ENCODE measurements at places on chromosomes 1 and 21. TPM values are rescaled to one million over a fixed set of nuclear protein-coding genes. Genes with fewer than 3 reads are reported as not detected.
A peak's percentile ranks its signal among the peaks of the same experiment; 100 is the strongest.

Gene KRTAP19-1
- total RNA-seq: not detected

Gene TDRD5
- total RNA-seq: not detected

Gene SFN
- total RNA-seq: 0.42 TPM

Gene TAS1R1
- total RNA-seq: not detected

Gene NT5C1A
- not detected for total RNA-seq

Gene GUCA2B
- not detected for total RNA-seq

Gene FAM163A
- total RNA-seq: not detected

Gene CRB1
- not detected for total RNA-seq

DNA sequence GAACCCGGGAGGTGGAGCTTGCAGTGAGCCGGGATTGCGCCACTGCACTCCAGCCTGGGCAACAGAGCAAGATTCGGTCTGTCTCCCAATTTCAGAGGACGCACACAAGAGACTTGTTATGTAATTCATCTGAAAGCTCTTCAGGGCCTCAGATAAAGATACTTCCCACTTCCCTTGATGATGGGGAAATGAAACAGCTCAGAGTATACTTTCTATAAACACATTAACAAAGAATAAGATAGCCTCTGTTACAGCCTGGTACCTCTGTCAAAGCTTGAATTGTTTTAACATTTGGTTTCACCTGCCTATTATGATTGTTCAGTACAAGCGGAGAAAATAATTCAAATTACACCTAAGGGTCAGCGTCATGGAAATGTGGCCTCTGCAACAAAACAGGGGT is 622.9 kb upstream of the ADGRL4 start:
- no peak for DNase-seq

DNA sequence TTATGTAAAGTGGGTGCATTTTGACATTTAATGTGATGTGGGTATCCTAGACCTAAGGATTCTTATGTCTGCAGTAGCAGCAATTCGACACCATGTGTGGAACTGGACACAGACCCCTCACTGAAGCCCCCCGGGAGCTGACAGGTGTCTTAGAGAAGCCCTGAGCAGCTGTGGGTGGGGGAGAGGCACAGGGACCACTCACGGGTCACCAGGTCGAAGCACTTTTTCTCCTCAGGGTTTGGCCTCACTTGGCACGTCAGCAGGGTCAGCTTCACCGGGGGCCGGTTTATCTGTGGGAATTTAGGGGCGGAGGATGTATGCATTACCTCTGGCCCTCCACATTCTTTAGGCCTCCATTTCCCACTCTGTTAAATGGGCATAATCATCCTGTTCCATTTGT is 14.0 kb upstream of the TCEA3 start:
- no peak for DNase-seq

GRCh38 chr1:182847105-182847504 is 8.0 kb downstream of the DHX9 start:
- no peak for DNase-seq

DNA sequence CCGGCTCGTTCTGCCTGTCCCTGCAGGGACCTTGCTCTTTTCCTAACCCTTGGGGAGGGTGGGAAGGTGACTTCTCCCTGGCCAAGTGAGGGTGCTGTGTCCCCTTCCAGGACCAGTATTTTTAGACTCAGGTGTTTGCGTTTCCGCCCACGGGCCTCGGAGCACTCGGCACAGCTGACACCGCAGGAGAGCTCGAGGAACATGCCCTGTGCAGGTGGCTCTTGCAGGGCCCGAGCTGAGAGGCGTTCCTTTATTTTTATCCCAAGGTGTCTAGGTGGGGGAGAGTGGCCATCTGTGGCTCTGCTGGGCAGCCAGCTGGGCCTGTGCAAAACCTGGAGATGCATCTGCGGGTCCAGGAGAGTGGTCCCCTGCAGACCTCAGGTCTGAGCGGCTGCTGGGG is 16.0 kb downstream of the PLCH2 start:
- DNase-seq: no peak

GRCh38 chr1:41435570-41436178 is 48.8 kb downstream of the EDN2 start:
- DNase-seq: no peak

GRCh38 chr1:232184561-232185530 is 445.1 kb downstream of the SIPA1L2 start:
- DNase-seq: no peak

- no peak for DNase-seq
Observed at GRCh38 chr1:96090134-96090533, 631.5 kb upstream of the PTBP2 start.

GRCh38 chr1:159012495-159012894 is 2.8 kb downstream of the IFI16 start:
- peak; percentile 76 for DNase-seq

GRCh38 chr1:184504040-184504954 is 117.5 kb downstream of the C1orf21 start:
- no peak for DNase-seq

DNA sequence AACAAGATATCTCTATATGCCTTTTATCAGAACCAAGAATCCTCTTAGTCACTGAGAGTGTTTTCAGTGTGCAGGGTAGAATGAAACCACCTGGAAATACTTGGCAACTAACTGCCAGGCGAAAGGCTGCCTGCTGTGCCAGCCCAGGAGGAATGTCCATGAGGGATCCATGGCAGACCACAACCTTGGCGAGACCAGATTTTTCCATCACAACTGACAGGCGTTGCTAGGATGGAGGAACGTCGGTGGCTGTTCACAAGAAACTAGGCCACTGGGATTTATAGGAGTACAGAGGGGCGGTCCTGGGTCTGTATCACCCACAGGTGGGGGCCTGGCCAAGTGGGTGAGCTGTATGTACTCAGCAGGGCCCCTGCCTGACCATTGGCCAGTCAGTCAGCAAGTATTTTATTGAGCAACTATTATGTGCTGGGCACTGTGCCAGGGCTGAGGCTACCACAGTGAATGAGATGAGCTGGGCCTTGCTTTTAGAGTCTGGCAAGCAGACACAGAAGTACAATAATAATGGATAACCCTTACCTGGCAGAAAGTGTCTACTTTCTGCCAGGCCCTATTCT is 199.4 kb downstream of the FOXD2 start:
- DNase-seq: no peak

- DNase-seq: no peak
Observed at GRCh38 chr1:4061521-4062031, 161.5 kb upstream of the C1orf174 start.

- peak; percentile 21 for DNase-seq
Observed at GRCh38 chr1:244678697-244679096, 25.8 kb downstream of the DESI2 start.

GRCh38 chr1:238252033-238252802 is 361.5 kb upstream of the ZP4 start:
- DNase-seq: no peak

DNA sequence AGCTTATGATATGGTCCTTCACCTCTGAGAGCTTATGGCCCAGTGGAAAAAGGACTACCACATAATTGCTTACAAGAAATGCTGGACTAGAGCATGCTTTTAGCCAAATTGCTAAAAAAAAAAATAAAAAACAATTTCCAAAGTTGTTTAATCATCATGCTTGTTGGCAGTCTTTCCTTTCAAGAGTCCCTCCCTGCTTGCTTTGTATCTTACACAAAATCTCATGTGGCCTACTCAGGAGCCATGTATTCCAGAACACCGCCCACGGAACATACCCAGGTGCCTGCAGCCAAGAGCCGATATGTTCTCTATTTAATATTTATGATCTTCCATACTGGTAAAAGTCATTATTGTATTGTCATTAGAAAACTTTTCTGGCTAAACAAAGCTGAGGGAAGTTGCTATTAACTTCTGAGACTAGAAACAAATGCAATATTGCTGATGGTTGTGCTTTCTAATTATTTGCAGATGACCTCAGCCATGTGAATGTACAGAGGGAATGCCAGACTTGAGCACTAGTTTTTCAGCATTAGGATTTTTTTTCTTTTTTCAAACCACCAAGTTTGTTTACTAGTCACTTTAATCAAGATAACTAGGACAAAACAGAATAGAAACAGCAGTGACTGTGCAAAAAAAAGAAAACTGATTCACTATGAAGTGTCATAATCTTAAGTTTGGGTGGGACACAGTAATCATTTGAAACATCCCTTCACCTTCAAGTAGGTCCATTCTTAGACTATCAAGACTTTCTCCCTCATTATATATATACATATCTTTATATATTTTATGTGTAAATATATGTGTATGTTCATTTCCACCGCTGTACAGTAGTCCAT is 129.3 kb upstream of the GORAB start:
- DNase-seq: no peak

GRCh38 chr21:45393833-45394638 is 10.9 kb upstream of the COL18A1 start:
- no peak for DNase-seq

- DNase-seq: peak; percentile 44
Observed at GRCh38 chr1:200302192-200302920, 107.5 kb downstream of the ZNF281 start.

DNA sequence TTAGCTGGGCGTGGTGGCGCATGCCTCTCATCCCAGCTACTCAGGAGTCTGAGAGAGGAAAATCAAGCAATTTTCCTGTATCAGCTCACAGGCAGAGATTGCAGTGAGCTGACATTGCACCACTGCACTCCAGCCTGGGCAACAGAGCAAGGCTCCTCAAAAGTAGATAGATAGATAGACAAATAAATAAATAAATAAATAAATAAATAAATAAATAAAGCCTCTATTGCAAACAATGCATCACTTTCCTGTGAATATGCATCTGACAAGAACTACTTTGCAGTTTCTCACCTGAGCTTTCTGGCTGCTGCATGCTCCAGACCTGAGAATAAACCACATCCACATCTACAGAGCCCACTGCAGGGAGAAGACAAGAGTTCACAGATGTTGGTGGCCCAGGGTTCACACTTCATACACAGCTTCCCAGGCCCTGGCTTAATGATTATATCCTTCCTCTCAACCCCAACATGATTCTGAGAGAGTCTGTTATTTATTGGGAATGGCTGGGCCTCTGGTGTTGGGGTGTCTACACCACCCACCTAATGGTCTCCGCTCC is 28.6 kb downstream of the FCRL2 start:
- DNase-seq: no peak

GRCh38 chr1:236835491-236835890 is 40.4 kb downstream of the MTR start:
- DNase-seq: no peak

DNA sequence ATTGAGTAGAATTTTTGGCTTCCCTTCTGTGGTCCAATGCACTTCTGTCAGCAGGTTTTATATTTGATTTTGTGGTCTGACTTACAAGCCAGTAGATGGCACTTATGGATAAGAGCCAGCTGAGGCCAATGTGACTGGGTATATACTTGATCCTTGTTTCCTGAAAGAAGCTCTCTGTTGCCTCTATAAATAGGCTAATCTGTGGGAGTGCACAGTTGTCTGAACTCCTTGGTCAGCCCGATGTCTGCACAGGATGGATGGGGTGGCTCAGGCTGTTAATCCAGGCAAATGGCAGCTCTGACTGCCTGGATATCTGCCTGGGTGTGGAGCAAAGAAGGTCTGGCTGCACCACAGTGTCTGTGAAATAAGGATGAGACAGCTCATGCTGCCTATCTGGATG is 1183.7 kb upstream of the PRMT6 start:
- DNase-seq: no peak

- no peak for DNase-seq
Observed at GRCh38 chr1:145784409-145784808, 39.5 kb downstream of the RNF115 start.

DNA sequence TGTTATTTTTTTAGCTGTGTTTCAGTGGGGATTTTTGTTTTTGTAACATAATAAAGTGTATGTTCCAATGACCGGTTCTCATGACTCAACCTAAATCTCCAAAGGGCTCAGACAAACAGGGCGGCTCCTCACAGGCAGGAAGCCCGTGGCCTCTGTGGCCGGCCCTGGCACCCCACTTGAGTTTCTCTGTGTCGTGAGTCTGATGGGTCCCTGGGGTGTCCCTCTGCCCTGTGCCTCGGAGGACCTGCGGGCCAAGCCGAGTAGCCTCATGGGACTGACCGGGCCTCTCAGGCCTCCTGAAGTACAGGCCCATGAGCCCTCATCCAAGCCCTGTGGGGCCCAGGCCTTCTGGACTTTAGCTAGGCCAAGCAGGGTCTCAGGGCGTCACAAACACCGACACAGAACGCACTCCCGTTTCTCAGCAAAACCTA is 16.1 kb upstream of the CCDC27 start:
- no peak for DNase-seq

All from endothelial cell of umbilical vein (primary cell).